Prostate gland (tissue), 2 donors: ENCODE measurements at places on chromosomes 7 and 10.
A peak's percentile ranks its signal among the peaks of the same experiment; 100 is the strongest.

GRCh38 chr10:88562152-88562551 is 21.0 kb downstream of the RNLS start:
- no peak for DNase-seq

DNA sequence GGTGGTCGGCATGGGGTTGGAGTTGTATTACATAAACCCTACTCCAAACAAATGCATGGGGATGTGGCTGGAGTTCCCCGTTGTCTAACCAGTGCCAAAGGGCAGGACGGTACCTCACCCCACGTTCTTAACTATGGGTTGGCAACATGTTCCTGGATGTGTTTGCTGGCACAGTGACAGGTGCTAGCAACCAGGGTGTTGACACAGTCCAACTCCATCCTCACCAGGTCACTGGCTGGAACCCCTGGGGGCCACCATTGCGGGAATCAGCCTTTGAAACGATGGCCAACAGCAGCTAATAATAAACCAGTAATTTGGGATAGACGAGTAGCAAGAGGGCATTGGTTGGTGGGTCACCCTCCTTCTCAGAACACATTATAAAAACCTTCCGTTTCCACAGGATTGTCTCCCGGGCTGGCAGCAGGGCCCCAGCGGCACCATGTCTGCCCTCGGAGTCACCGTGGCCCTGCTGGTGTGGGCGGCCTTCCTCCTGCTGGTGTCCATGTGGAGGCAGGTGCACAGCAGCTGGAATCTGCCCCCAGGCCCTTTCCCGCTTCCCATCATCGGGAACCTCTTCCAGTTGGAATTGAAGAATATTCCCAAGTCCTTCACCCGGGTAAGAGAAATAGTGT is at the start of gene CYP2E1:
CYP2E1 (plus strand) TSS at position 407 of the 632 bp plus-strand sequence; CDS start at position 440, 33 bp downstream.
- DNase-seq: no peak

DNA sequence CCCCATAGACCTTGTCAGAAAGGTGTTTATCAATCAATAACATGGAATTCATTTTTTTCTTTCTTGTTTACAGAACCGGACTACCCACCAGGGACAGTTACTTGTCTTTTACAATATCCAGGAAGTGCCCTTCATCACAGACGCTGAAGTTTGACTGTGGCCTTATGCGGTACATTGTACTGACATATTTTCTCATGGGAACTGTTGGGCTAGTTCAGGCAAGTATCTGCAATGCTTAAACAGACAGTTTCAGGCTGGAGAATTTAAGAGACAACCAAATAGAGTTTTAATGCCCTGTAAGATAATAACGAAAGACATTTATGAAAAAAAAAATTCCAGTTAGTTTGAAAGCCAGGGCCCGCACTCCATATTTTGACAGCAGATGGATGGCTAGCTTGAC is 246.4 kb downstream of the GATA3 start:
- peak; percentile 25 for DNase-seq

- DNase-seq: no peak
Observed at GRCh38 chr7:90384433-90384832, 18.8 kb upstream of the CLDN12 start.

DNA sequence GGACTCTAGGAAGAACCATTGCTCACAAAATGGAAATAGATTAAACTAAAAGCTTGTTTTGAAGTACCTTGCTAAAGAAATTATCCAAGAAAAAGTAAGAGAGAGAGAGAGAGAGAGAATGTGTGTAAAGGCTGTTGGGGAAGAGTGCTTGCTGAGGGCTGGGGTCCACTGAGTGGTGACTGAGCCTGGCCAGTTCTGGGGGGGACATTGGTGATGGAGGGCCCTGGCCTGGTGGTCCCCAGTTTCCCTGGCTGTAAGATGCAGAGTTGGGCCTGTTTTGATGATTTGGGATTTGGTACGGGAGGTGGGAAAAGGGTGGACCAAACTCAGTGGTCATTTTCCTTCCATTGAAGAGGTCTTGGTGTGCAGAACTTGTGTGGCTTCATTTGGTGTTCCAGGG is 880 bp downstream of the RAMP3 start:
- no peak for DNase-seq

DNA sequence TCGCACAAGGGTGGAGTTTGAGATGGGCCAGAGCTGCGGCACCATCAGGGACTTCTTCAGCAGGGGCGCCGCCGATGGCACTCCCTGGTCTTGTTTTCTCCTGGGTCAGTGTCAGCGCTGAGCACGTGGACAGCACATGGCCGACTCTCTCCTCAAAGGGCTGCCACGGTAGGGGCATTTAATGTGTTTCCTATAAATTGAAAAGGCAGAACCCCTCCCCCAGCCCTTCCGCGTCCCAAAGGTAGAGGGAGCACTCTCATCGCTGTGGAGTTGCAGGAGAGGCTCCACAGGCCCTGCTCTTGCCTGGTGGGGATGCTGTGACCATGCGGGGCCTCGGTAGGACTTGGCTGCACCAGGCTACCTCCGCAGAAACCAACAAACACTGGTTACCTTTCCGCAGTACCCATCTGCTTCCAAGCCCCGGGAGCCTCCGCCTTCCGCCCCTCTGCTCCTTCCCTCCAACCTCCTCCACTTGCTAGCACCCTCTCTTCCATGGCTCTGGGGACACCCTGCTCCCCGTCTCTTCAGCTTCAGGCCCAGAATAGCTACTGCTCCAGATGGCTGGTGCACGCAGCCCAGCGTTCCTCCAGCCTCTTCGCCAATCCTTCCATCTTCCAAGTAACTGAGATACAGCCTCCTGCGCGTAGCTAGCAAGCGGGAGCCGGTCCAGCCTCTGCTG is 166.3 kb upstream of the ADCY1 start:
- DNase-seq: no peak

DNA sequence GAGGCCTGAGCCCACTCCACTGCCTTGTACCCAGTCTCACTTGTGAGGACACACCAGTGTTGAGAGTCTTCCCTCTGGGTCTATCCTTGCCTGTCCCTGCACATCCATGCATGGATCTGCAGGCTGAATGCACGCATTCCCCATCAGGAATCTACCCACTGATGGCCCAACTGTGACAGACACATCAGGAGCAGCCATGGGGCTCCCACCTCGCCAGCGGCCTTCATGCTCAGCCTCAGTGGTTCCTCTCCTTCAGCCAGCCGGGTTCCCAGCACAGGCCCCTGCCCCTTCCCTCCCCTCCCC is 21.3 kb downstream of the ANTXRL start:
- no peak for DNase-seq

DNA sequence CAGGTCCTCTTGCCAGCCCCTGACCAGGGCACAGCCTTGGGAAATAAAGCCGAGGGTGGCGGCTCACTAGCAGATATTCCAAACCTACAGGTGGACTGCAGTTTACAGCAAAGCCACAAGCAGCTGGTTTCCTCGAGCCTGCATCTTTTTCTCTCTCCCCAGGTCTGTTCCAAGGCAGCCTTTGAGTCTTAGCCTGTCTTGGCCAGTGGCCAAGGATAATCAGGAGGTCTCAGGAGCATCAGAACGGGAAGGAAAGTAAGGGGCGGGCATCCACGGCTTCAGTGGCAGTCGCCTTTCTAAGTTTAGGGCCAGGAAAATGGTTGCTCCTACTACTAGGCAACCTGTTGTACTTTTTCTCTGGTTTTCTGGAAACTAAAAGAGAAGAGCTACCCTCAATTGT is 219.7 kb upstream of the ZMIZ1 start:
- no peak for DNase-seq

DNA sequence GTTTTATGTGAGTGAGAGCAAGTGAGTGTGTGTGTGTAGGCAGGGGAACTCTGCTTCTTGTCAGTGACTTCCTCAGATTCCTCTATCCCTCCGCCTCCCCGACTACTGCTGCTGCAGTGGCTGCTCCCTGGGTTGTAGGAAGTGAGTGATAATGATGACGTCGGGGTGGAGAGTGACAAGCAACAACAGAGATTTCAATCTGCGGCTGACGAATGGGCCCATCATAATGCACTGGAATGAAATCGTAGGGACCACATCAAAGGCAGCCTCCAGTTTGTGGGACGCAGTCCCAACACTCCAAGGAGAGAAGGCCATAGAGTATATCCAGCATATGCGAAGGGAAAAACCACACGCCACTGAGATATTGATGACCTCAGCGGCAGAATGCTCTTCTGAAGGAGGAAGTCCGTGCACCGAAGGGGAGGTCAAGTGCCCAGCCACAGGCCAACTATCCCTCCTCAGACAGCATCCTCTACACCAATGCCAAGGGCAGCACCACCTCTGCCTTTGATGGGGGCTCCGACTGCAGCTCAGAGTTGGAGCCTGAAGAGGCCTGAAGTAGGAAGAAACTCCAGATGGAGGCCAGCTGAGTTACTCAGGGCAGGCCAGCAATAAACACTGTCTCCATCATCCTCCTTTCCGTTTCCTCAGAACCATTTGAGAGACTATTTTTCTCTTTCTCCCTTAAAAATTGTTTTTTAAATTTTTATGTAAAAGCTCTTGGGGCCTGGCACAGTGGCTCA is 11.3 kb upstream of the STMP1 start:
- DNase-seq: no peak
